OCI-LY7 (cell line): ENCODE measurements at places on chromosomes 5 and 9. TPM values are rescaled to one million over a fixed set of nuclear protein-coding genes. Genes with fewer than 3 reads are reported as not detected.

RNF180 gene
- not detected in 2 replicates for total RNA-seq

IL7R gene
- total RNA-seq = 4.6 and 4.7 TPM in 2 replicates

DNA sequence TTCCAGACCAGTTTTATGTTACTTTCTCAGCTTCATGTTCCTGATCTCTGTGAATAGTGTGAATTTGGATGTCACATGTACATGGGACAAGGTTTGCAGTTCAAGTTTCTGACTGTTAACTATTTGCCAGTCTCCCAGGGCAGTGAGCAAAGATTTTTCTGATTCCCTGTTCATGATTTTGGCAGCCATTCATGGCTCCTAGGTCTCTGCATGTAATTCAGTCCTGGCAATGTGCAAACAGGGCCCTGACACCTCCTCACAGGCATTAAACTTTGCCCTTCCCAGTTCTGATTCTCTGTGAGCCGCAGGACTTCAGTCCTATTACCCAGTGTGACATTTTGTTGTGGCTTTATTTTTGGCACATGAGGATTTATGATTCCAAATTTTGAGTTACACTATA lies 349.7 kb downstream of the ARRDC3 start:
- no peak for DNase-seq

GRCh38 chr9:114674076-114674797 lies 7.8 kb downstream of the TEX48 start:
- DNase-seq = no peak

DNA sequence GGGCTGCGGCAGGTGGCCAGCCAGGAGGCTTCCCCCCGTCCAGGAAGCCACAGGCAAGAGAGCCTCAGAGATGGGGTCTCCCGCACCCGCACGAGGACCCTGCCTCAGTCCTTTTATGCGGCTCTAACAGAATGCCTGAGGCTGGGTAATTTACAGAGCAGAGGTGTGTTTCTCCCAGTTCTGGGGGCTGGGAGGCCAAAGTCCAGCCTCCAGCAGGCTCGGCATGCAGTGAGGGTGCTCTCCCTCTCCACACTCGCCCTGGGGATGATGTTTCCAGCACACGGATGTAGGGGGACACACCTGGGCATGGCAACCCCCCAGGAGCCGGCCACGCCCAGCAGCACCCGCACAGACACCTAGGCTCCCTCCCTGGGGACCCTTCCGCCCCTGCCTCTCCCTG lies 95.4 kb upstream of the PPP1R26 start:
- no peak for DNase-seq

DNA sequence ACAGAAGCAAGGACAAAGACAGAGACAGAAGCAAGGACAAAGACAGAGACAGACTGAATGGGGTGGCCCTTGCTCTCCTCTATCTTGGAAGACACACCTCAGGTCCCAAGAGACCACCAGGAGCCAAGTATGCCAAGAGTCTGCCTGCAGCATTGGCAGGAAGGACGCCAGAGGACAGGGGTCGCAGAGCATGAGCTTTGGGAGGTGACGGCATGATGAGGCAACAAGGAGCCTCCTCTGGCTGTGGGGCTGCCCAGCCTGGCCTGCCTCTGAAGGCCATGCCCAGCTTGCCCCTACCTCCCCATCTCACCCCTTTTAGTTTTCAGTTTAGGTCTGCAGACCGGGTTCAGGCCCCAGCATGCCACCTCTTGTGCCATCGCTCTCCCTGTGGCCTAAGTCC lies 17.6 kb downstream of the PDGFRB start:
- no peak for DNase-seq
